ENCODE measurements at places on chromosomes 6 and 20.

- no peak for DNase-seq
Measured at GRCh38 chr6:147223736-147224135, 19.5 kb downstream of the STXBP5 start.

DNA sequence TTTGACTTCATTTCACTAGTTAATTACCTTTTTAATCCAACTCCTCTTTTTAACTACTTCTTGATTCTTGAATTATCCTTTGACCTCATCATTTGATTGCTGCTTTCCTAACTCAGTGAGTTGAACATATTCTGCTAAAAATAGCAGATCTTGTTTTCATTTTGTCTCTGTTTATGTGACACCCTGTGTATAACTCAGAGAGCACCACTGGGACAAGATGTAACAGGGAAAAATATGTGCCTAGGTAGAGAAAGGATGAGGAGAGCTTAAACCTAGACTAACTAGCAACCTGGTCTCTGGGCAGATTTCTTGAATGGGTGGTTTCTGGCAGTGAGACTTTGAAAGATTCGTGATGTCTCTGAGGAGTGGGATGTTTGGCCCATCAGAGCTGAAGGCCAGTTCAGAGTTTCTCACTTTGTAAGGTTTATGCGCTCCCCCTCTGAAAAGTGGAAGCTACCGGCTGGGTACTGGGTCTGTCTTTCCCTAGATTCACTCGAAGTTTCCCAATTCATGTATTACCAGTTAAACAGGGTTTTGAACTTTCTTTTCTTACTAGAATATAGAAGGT lies 61.8 kb downstream of the TPD52L1 start:
- DNase-seq = no peak

- no peak for DNase-seq
Measured at GRCh38 chr20:51347831-51348230, 194.7 kb downstream of the NFATC2 start.

- no peak for DNase-seq
Measured at GRCh38 chr6:38021029-38021428, 201.5 kb downstream of the ZFAND3 start.

GRCh38 chr6:13331516-13332348 lies 3.4 kb upstream of the TBC1D7 start:
- peak; percentile 73 for DNase-seq

GRCh38 chr20:43536817-43537440 lies 21.9 kb upstream of the SGK2 start:
- DNase-seq = peak; percentile 26

DNA sequence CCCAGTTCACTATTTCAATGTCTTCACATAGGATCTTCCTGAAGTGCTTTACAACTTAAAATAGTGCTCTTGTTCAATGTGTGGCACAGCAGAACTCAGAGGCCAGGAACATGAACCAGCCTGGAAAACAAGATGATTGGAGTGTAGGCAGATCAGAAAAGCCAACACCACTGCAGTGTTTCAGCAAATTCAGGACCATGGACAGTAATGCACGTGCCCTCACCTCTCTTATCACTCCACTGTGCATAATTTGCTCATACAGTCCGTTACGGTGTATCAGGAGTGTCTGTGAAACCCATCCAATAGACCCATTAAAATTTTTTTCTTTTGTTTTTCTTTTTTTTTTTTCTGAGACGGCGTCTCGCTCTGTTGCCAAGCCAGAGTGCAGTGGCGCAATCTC lies 27.6 kb upstream of the HACE1 start:
- peak; percentile 6 for DNase-seq

- DNase-seq = peak; percentile 46
Measured at GRCh38 chr6:27806981-27807440, 105.2 kb downstream of the OR2B2 start.
